Thoracic aorta (tissue), 2 donors: ENCODE measurements at places on chromosomes 6 and 20.

DNA sequence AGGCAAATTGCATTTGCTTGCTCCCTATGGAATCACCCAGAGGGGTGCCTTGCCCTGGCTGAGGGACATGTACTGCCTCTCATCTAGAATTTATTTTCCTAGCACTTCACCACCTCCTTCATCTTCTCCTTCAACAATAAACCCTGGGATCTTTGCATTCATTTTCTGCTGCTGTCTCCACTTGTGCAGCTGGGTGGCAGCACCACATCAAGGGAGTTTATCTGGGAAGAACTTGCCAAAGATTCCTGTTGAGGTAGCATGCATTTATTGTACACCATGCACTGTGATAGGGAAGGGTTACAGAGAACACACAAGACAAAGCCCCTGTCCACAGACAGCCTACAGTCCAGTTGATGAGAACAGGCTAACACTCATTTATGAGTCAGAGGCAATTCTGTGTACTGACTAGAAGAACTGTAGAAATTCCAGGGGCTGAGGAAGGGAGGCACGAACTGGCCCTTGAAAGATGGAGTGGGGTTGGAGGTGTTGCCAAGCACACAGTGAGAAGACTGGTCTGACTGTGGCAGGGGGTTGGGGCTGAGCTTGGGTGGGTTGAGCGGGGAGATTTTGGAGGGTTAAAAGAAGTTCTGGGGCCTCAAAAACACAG is 17.5 kb downstream of the C20orf173 start:
- no peak for DNase-seq
- no peaks in the 10 kb centered on the region for H3K4me1 ChIP-seq
- H3K36me3 ChIP-seq = peaks cover 42% of the 10 kb centered on the region

- no peaks in the 10 kb centered on the region for H3K27me3 ChIP-seq
- DNase-seq = no peak
- H3K4me3 ChIP-seq = no peak overlapping the region
- no peak overlapping the region for H3K27ac ChIP-seq
- no peaks in the 10 kb centered on the region for H3K4me1 ChIP-seq
These were observed 246.7 kb downstream of the DLL1 start for GRCh38 chr6:170043881-170044790.

DNA sequence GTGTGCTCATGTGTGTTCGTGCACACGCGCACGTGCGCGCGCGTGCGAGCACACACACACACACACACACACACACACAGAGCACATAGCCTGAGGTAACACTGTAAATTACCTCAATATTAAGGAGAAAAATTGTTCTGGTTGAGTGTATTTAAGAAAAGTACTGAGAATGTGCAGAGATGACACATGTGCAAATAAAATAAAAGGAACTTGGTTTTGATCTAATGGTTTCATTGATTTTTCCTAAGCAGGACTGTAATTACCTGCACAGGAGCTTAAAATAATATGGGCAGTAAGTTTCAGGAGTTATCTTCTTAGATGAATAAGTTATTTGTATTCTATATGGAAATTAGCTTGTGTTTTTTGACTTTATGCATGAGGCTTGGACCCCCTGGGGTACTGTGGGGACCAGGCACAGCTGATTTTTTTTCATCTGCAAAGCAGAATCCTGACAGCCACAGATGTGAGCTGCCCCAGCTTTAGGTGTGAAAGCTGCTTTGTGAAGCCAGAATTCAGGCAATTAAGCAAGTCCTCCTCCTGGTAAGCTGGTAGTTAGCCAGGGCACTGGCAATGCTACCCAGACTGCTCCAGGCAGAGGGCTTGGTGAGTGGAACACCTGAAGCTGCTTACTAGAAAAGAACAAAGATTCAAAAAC is 1040.6 kb upstream of the CITED2 start:
- H3K27ac ChIP-seq = no peak overlapping the region
- H3K27me3 ChIP-seq = no peaks in the 10 kb centered on the region
- H3K4me1 ChIP-seq = no peaks in the 10 kb centered on the region
- no peak overlapping the region for H3K4me3 ChIP-seq
- DNase-seq = no peak
- no peaks in the 10 kb centered on the region for H3K36me3 ChIP-seq

GRCh38 chr6:23659125-23659524 is 466.9 kb upstream of the NRSN1 start:
- no peak for DNase-seq
- no peaks in the 10 kb centered on the region for H3K27me3 ChIP-seq
- H3K4me3 ChIP-seq = no peak overlapping the region
- H3K36me3 ChIP-seq = no peaks in the 10 kb centered on the region

DNA sequence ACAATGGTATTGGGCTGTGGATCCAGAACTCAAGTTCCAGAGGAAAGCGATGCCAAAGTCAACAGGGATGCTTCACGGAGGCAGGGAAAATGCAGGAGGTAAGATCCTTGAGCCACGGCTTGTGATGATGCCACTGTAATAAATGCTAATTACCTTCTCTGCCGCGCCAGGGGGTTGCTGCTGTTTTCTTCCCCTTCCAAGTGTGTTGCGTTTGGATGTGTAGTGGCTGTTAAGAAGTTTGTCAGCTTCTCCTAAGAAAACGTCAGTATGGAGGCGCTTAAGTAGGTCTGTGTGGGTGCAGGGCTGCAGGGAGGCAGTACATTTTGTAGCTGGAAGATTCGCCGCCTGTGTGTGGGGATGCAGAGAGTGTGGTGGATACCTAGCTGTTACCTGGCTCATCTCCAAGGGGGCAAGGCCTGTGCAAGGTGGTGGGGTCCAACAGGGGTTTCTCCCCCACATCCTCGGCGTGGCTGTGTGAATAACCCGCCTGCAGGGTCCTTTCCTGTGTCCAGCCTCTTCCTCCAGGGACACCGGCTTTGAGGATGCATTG is 318.7 kb downstream of the CDH4 start:
- H3K4me3 ChIP-seq = no peak overlapping the region
- H3K36me3 ChIP-seq = no peaks in the 10 kb centered on the region
- H3K4me1 ChIP-seq = no peaks in the 10 kb centered on the region
- DNase-seq = no peak

DNA sequence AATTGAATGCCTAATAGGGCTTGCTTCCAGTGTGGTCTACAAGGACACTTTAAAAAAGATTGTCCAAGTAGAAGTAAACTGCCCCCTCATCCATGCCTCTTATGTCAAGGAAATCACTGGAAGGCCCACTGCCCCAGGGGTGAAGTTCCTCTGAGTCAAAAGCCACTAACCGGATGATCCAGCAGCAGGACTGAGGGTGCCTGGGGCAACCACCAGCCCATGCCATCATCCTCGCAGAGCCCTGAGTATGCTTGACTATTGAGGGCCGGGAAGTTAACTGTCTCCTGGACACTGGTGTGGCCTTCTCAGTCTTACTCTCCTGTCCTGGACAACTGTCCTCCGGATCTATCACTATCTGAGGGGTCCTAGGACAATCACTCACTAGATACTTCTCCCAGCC is 411.5 kb downstream of the TENT5A start:
- no peak overlapping the region for H3K4me3 ChIP-seq
- no peak for DNase-seq
- no peak overlapping the region for H3K27ac ChIP-seq
- no peaks in the 10 kb centered on the region for H3K27me3 ChIP-seq
- H3K36me3 ChIP-seq = no peaks in the 10 kb centered on the region
- H3K4me1 ChIP-seq = no peaks in the 10 kb centered on the region

DNA sequence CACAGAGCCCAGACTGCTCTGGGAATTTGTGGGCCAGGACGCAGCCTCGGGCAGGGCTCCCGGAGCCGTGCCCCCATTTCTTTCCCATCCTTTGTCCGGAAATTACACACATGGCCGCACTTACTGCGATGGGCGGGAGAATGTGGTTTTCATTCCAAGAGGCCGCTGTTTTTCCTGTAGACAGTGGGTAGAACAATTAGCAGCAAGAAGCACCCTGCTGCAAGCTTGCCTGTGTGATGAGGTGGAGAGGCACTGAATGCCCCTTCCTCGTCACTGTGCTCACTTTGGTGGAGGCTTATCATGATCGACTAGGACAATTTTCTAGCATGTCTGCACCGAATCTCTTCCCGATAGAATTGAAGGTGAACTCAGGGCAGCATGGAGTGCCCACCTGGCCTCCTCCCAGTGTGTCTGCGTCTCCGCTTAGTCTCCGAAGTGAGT is 102.8 kb downstream of the DACT2 start:
- H3K27me3 ChIP-seq = no peaks in the 10 kb centered on the region
- no peak overlapping the region for H3K27ac ChIP-seq
- no peak for DNase-seq
- peaks cover 21% of the 10 kb centered on the region for H3K4me1 ChIP-seq

DNA sequence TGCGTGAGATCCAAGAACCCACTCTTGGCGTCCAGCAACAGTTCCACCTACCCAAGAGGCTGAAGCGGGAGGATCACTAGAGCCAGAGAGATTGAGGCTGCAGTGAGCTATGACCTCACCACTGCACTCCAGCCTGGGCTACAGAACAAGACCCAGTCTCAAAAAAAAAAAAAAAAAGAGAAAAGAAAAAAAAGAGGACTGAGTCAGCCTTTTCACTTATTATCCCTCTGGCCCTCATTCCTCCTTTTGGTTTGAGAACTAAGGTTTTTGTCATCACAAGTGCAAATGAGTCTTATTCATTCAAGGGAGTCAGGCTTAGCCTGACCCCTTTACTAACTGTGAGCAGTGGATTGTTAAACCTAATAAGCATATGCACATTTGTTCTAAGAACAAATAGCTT is 37.9 kb upstream of the JARID2 start:
- no peaks in the 10 kb centered on the region for H3K27me3 ChIP-seq
- no peak overlapping the region for H3K27ac ChIP-seq
- no peak overlapping the region for H3K4me3 ChIP-seq
- H3K36me3 ChIP-seq = no peaks in the 10 kb centered on the region
- DNase-seq = no peak

- no peaks in the 10 kb centered on the region for H3K27me3 ChIP-seq
- H3K4me1 ChIP-seq = no peaks in the 10 kb centered on the region
- H3K36me3 ChIP-seq = no peaks in the 10 kb centered on the region
- no peak overlapping the region for H3K4me3 ChIP-seq
- H3K27ac ChIP-seq = no peak overlapping the region
- no peak for DNase-seq
These were observed 133.2 kb downstream of the B3GAT2 start for GRCh38 chr6:70823651-70824050.

- no peaks in the 10 kb centered on the region for H3K36me3 ChIP-seq
- H3K27ac ChIP-seq = peak overlapping the region; percentile 80
- H3K27me3 ChIP-seq = no peaks in the 10 kb centered on the region
- DNase-seq = no peak
These were observed 98.2 kb downstream of the PSMG4 start for GRCh38 chr6:3356824-3357420.

DNA sequence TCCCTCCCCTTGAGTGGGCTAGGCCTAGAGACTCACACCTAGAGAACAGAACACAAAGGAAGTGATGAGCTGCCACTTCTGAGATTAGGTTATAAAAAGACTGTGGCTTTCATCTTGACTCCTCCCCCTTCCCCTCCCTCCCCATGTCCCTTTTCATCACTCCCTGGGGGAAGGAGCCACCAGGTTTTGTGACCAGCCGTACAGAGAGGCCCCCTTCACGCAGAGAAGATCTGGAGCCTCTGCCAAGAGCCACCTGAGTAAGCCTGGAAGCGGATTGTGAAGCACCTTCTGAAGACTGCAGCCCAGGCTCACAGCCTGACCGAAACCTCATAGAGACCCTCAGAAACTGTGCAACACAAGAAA is 118.4 kb upstream of the NXT1 start:
- no peak for DNase-seq
- no peak overlapping the region for H3K27ac ChIP-seq
- H3K4me3 ChIP-seq = no peak overlapping the region
- H3K36me3 ChIP-seq = no peaks in the 10 kb centered on the region

DNA sequence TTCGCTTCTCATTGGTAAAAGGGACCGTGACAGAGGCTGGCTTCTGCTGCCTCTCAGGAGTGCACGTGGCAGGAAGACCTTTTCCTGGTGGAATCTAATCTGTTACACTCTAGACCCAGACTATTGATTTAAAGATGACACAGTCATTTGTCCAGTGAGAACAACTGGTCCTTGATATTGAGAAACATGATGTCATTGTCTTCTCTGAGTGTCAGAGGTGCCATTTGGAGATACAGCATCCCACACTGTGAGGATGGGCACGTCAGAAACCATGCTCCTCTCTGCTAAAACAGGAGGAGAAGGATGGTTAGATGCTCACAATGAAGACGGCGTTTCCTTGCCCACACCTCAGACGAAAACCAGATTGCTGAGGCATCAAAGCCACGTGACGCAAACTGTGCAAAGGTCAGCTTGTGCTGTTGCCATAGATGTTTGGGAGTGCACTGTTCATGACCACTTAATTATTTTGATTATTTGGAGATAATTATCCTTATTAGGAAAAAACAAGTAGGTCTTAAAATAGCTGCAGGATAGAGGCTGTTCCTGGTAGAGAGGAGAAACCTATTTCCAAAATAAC is 169.0 kb downstream of the SMOC2 start:
- no peak overlapping the region for H3K27ac ChIP-seq
- H3K36me3 ChIP-seq = peaks cover 17% of the 10 kb centered on the region
- no peak overlapping the region for H3K4me3 ChIP-seq
- H3K27me3 ChIP-seq = no peaks in the 10 kb centered on the region
- no peak for DNase-seq
- no peaks in the 10 kb centered on the region for H3K4me1 ChIP-seq

GRCh38 chr6:84771125-84771755 is 6.8 kb upstream of the TBX18 start:
- no peaks in the 10 kb centered on the region for H3K27me3 ChIP-seq
- H3K27ac ChIP-seq = no peak overlapping the region
- DNase-seq = no peak
- no peaks in the 10 kb centered on the region for H3K4me1 ChIP-seq

- no peaks in the 10 kb centered on the region for H3K36me3 ChIP-seq
- H3K27ac ChIP-seq = no peak overlapping the region
- H3K27me3 ChIP-seq = no peaks in the 10 kb centered on the region
- no peak overlapping the region for H3K4me3 ChIP-seq
- no peak for DNase-seq
- no peaks in the 10 kb centered on the region for H3K4me1 ChIP-seq
These were observed 40.3 kb downstream of the PPP1R14C start for GRCh38 chr6:150183105-150183504.

GRCh38 chr6:164826831-164827468 is 482.5 kb downstream of the C6orf118 start:
- no peak overlapping the region for H3K4me3 ChIP-seq
- no peak overlapping the region for H3K27ac ChIP-seq
- no peak for DNase-seq
- H3K4me1 ChIP-seq = no peaks in the 10 kb centered on the region
- H3K36me3 ChIP-seq = no peaks in the 10 kb centered on the region

GRCh38 chr6:17519120-17519519 is 81.0 kb upstream of the FAM8A1 start:
- no peak overlapping the region for H3K27ac ChIP-seq
- H3K36me3 ChIP-seq = peaks cover 8% of the 10 kb centered on the region
- H3K27me3 ChIP-seq = no peaks in the 10 kb centered on the region
- H3K4me1 ChIP-seq = no peaks in the 10 kb centered on the region
